ENCODE measurements at places on chromosomes 12 and 14. TPM values are rescaled to one million over a fixed set of nuclear protein-coding genes. Genes with fewer than 3 reads are reported as not detected.

DNA sequence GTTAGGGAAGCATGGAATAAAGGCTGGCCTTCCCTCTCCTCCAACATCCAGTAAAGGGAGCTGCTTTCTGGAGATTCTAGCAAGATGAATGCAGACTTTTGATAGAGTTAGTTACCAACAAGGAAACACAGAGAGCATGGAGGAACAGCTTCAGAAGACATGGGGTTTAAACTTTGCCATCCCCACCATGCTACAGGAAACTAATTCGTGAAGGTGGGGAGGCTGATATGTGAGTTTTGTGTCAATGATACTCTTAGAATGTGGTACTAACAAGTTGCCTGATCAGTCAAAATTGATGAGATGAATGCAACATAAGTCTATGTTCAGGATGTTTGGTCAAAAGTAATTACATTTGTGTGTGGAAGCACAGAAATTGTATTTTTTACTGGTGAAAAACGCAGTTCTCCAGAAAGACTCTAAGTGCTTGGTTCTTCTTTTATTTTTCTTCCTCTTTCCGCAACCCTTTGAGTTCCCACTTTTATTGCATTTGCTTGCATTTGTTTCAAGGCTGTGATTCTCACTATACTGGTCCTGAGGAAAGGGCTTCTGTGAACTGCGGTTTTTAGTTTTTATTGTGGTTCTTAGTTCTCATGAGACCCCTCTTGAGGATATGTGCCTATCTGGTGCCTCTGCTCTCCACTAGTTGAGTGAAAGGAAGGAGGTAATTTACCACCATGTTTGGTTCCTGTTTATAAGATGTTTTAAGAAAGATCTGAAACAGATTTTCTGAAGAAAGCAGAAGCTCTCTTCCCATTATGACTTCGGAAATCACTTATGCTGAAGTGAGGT lies at the start of gene CLEC4A:
TSS of gene CLEC4A (plus strand) at position 494 of the 789 bp plus-strand sequence. CDS start at position 756, 262 bp downstream.
- no peak for DNase-seq

- DNase-seq, result no peak
Observed at GRCh38 chr12:54463484-54463883, 9.9 kb downstream of the GTSF1 start.

- no peak for DNase-seq
Observed at GRCh38 chr12:48069241-48069640, 36.6 kb downstream of the SENP1 start.

DNA sequence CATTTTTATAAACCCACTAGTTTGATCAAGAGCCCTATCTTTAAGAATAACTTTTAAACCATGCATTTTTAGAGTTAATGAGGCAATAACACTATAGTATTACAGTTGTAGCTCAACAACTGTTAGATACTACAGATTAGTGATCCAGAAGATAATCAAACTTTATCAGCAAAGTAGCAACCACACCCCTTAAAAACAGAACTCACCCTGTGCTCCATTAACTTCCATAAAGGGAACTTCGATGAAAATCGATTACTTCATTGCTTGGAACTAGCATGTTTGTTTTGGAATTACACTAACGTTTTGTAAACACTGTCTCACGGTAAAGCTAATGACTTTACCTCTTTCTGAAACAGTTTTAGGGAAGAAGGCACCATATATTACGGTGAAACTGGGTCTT lies 1.4 kb downstream of the SGPP1 start:
- DNase-seq, result no peak

GRCh38 chr14:105845725-105846309 lies 319.4 kb downstream of the TMEM121 start:
- no peak for DNase-seq

DNA sequence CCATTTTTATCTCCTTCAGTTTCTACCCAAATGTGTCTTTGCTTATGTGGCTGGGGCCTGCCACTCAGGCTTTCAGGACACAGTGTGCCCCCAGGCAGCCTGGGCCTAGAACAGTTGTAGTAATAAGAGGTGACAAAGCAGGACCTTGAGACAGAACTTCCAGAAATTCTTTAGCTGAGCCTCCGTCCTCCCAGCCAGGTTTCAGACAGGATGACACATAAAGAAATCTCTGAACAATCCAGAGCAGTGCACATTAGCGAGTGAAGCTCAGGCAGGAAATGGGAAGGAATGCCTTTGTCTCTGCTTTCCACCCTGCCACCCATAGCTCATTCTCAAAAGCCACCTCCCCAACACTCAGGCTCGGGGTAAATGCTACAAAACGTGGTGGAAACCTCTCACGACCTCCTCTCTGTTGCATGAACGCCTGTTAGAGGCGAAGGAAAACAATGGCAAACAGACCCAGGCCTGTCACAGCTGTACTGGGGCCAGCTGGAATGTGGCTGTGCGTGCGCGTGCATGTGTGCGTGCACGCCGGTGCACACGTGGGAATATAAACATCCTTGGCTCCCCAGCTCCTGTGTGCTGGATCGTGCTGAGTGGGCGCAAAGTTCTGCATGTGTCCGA lies 286.7 kb downstream of the ZFP36L1 start:
- DNase-seq, result no peak

KRT74 gene
- total RNA-seq, result not detected
